ENCODE measurements at places on chromosomes 16 and 17.

GRCh38 chr17:29760279-29761039 lies 137.7 kb upstream of the CORO6 start:
- DNase-seq: peak; percentile 52

- no peak for DNase-seq
Measured at GRCh38 chr16:24753000-24753399, 23.5 kb downstream of the TNRC6A start.

DNA sequence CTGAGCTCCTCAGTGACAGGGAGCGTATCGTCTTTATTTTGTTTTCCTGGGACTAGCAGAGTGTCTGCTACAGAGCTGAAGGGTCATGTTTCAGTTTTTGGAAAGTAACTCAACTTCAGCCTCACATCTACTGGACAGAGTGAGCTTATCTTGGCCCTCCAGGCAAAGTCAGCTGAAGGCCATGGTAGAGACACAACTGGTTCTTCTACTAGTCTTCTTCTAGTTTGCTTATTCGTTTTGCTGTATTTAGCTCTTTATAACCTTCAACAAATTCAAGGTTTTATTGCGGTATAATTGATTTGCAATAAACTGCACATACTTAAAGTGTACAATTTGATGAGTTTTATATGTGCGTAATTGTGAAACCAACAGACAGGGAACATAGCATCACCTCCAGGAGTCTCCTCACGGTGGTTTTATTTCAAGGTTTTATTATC lies 6.1 kb upstream of the PRKCA start:
- DNase-seq: no peak

GRCh38 chr17:65297916-65298315 lies 160.7 kb downstream of the RGS9 start:
- no peak for DNase-seq

DNA sequence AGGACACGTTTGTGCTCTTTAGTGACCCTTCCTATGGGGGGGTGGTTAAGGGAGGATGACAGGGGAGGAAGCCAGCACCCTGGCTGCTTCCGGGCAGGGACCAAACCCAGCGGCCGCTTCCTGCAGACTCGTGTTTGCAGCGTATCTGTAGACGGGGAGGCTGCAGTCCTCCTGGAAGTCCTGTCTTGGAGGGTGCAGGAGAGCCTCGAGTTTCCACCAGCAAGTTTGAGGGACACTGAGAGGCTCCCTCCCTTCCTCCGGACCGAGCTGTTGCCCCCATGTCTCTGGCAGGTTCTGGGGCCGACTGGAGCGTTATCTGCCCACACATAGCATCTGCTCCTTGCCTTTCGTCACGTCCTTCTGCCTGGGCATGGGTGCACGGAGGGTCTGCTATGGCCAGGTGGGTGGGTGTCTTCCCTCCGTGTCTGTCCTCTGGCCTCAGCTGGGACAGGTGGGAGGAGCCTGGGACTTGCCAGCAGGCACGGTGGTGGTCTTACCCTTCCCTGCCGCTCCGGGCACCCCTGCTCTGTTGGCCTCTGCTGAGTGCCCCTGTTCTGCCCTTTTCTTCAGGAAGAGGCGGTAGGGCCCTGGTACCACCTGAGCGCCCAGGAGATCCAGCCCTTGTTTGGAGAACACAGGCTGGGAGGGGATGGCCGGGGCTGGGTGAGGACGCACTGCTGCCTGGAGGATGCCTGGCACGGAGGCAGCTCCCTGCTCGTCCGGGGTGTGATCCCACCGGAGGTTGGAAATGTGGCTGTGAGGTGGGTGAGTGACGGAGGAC lies 8.8 kb downstream of the ENGASE start:
- DNase-seq: no peak

DNA sequence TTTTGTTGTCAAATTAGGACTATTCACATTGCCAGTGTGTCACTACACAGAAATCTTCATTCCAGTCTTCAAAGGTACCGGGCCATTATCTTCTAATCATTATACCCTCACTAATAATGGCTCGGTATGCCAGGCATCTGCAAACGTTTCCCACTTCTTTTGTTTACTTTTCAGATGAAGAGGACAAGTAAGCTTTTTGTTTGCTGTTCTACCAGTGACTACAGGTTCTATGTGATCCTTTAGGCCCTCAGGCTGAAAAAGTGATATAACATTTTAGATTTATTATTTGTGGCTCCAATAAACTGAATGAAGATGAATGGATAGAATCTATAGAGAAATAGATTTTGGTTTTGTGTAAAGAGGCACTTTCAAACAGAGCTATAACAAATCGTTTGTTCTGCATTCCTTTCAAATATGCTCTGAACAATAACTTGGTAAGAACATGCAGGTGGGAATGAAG lies 403 bp upstream of the KRTAP3-1 start:
- DNase-seq: no peak

GRCh38 chr16:84464116-84464515 lies 40.3 kb downstream of the MEAK7 start:
- no peak for DNase-seq

- DNase-seq: no peak
Measured at GRCh38 chr17:76437467-76438402, 15.2 kb downstream of the UBE2O start.

- DNase-seq: no peak
Measured at GRCh38 chr17:32723310-32723955, 153.5 kb downstream of the MYO1D start.

- DNase-seq: peak; percentile 58
Measured at GRCh38 chr16:46884513-46885293, 541 bp downstream of the GPT2 start.

- DNase-seq: no peak
Measured at GRCh38 chr17:69578385-69578936, 164.0 kb downstream of the MAP2K6 start.

- peak; percentile 78 for DNase-seq
Measured at GRCh38 chr17:68704871-68705713, 103.9 kb upstream of the FAM20A start.

GRCh38 chr17:4086041-4086483 lies 56.8 kb downstream of the ZZEF1 start:
- no peak for DNase-seq

- DNase-seq: no peak
Measured at GRCh38 chr17:1042486-1042885, 45.6 kb downstream of the TIMM22 start.

DNA sequence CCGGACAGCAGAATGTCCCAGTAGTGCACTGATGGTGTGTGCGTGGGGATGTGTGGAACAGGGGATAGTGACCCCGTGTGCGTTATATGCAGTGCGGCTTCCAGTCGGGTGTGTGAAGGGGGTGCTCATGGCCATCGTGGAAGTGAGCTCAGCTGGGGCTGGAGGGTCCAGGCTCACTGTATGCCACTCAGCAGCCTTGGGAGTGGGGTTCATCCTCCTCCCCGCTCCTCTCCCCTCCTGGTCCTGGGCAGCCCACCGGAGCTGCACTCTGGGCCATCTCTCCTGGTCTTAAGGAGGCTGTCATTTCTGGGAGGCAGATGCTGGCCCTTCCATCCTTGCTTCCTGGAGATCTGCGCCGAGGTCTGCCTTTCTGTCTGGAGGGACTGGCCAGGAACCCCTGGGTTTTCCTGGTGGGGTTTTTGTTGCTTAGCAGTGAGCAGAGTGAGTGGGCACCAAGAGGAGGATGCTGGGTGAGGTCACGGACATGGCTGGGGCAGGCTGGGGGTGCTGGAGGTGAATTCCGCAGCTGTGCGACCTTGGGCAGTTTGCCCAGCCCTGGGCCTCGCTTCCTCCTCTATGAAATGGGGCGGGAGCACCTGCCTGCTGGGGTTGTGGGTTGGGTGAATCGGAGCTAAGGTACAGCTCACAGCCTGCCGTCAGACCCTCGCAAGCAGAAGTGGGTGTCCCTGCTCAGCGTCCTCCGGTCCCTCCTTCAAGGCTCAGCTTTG lies 164.1 kb downstream of the SEC14L1 start:
- DNase-seq: no peak

DNA sequence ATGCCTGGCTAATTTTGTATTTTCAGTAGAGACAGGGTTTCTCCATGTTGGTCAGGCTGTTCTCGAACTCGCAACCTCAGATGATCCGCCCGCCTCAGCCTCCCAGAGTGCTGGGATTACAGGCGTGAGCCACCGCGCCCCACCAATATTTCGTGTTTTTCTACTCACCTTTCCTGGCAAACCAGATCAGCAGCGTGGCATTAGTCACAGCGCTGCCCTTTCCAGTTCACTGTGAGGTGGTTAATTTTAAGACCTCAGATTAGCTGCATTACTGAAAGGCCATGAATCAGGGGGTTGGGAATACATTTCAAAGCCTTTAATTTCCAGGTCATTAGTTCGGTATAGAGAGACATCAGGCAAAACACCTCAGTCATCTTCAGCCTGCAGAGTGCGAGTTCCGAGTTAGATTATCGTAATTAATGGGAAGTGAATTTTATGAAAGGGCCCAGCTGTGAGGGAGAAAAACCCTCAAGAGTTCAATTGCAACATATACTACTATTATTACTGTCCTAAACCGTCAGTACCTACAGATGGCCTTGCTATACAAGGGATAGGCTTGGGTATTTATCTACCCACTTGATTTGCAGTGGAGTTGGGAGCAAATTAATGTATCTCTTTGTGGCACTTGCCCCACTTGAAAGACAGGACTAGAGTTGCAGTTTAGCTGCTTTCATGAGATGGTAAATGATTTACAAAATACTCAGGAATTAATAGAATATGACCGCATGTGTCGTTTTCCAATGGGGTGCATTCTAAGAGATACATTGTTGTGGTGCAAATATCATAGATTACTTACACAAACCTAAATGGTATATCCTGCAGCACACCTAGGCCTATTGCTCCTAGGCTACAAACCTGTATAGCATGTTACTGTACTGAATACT lies 2.1 kb upstream of the USP32 start:
- DNase-seq: no peak

DNA sequence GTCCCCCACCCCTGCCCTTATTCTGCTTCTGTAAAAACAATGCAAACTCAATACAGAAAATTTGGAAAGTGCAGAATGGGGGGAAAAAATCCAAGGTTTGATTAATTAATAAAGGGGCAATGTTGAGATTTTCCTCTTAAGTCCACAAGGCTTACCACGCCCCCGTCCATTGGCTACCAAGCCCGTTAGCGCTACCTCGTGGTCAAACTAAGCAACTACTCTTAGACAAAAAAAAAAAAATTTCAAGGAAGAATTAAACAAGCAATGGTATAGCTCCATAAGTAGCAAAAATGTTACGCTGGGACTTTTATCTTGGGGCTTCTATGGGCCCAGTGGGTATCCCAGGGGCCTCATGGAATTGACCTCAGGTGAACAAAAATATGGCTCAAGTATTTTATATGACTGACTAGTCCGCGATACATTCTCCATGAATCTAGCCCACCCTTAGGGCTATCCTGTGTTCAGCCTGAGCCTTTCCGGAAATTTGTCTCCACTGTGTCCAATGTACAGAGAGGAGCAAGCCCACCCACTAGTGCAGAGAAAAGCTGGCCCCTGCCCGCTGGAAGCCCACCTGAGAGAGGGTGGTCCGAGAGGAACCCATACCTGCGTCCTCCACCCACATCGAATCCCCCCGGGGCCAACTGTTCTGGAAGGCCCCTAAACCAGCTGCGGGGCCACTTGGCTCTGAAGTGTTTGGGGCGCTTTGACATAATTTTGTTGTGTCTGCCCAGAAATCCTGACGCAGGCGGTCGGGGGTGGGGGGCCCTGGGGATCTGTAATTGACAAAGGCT lies 19.1 kb upstream of the TEX2 start:
- DNase-seq: peak; percentile 87

Data from adipocyte (in vitro differentiated cells).